Stomach (tissue), 19 donors: ENCODE measurements at places on chromosomes 3 and 15.
A peak's percentile ranks its signal among the peaks of the same experiment; 100 is the strongest.

- peak; percentile 68 for DNase-seq
These were observed 62.1 kb downstream of the CORO2B start for GRCh38 chr15:68640791-68641331.

- no peak for DNase-seq
These were observed 50.9 kb downstream of the LSAMP start for GRCh38 chr3:116394365-116394764.

DNA sequence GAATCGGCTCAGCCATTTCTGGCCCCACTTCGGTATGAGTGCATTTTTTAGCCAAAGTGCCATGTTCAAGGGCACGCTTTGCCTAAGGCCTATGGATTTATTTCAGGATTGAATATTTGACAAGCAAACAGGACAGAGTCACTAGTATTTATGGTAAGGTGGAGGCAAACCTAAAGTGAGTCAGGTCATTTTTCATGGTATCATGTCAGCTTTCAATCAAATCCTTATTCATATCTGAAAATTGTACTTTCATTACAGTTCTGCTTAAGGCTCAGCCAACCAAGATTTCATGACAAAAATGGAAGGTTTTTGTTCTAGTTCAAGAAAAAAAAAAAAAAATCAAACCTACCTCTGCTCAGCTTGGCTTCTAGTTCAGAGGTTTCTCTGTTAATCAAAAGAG, 30.5 kb upstream of the ICE2 start:
- DNase-seq: no peak

DNA sequence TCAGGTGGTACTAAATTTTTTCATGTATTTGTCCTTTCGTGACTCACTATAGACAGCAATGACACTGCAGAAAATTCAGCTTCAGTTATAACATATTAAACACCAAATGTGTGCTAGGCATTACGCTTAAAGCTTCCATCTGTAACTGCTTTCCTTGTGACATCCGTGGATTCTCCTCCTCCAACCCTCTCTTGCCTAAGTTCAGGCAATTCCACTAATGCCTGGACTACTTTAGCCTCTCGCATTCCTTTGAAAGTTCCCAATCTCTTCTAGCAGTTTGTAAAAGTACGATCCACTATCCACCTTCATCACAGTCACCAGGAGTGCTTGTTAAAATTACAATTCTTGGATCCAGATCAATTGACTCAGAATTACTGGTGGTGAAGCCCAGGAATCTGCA, 17.7 kb downstream of the CCDC80 start:
- no peak for DNase-seq

DNA sequence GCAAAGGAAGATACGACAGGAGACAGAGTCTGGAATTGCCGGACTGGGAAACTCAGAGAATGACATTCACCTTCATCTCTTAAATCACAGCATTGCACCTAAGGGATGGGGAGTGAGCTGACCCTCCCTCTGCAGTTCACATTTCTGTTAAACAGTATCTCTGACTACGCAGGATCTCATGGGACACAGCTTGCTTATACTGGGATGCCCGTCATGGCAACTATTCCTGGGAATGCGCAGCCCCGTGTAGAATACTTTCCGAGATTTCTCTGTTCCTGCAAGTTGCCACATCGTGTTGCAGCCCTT, 232.5 kb upstream of the HES1 start:
- no peak for DNase-seq

GRCh38 chr15:52283281-52283680, 12.3 kb downstream of the MYO5C start:
- DNase-seq: no peak

GRCh38 chr15:29418178-29418577, 148.6 kb upstream of the NSMCE3 start:
- DNase-seq: no peak

- DNase-seq: no peak
These were observed 12.7 kb downstream of the LCMT2 start for GRCh38 chr15:43317566-43318184.

DNA sequence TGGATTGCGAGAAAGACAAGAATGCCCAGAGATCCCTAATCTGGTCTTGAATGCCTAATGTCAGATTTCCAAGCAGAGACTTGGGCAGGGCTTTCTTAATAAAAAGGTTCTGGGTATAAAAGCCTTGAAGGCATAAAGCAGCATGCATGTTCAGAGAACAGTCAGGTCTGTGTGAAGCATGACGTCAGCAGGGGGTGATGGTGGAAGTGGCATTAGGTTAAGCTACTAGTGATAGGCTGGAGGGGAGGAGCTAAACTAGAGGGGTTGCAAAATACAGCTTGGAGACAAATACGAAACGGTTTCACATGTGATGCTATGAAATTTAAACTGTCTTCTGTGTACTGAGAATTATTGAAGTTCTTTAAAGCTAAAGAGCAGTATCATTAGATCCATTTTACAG, 125.6 kb downstream of the VPS8 start:
- no peak for DNase-seq

DNA sequence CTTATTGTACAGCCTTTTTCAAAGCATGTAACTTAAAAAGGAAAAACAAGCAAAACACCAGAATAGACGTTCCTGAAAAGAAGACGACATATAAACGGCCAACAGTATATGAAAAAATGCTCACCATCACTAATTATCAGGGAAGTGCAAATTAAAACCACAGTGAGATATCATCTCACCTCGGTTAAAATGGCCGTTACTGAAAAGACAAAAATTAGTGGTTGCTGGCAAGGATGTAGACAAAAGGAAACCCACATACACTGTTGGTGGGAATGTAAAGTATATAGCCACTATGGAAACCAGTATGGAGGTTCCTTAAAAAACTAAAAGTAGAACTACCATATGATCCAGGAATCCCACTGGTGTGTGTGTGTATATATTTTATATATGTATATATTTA, 64.5 kb upstream of the MLF1 start:
- no peak for DNase-seq

DNA sequence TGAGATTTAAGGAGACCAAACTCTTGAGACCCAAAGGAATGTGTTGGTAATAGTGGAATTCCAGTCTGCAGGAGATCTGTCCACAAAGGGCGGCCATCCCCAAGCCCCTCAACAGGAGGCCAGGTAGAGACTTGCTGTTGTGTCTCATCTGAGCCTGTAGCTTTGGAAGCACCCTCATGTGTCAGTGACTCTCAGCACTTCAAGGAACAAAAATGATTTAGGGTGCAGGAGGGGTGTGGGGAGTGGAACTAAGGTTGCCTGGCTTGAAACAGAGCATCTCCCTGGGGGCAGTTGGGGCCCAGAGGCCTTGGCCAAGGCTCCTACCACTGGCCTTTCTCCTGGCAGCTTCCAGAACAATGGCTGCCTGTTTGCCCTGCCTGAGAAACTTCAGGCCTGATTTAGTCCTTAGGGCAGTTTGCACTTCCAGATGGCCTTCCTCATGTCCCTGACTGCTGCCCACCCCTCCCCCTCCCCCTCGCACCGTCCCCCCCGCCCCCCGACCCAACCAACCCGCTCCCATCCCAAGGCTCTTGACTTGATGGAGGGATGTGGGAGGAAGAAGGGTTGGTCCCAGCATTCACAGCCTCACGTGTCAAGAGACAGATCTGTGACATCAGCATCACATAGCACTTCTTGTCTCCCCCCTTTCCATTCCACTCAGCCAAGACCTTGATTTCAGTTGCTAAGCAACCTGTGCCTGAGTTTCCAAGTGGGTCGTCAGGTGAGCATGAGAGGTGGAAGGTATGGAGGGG, 77.1 kb downstream of the CORO2B start:
- DNase-seq: no peak

GRCh38 chr15:27692438-27692837, 406.7 kb downstream of the OCA2 start:
- no peak for DNase-seq

- DNase-seq: no peak
These were observed 146.0 kb upstream of the SMAD3 start for GRCh38 chr15:66919421-66919820.

- DNase-seq: no peak
These were observed 36.6 kb downstream of the SLCO2A1 start for GRCh38 chr3:133992951-133993620.

- no peak for DNase-seq
These were observed 230.7 kb upstream of the SATB1 start for GRCh38 chr3:18655827-18656226.

DNA sequence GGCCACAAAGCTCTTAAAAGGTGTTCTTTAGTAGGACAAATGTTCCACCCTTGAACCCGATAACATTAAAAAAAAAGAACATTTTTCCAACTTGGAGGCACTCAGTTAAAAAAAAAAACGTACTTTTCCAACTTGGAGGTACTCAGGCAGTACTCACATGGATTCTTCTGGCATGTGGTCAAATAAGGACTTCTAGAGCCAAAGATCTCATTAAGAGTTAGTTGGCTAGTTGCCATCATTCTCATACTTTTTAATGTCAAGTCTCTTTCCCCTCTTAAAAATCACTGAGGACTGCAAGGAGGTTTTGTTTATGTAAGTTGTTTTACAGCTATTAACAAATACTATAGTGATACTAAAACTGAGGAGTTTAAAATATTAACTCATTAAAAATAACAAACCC, 101.0 kb downstream of the CADPS start:
- no peak for DNase-seq

DNA sequence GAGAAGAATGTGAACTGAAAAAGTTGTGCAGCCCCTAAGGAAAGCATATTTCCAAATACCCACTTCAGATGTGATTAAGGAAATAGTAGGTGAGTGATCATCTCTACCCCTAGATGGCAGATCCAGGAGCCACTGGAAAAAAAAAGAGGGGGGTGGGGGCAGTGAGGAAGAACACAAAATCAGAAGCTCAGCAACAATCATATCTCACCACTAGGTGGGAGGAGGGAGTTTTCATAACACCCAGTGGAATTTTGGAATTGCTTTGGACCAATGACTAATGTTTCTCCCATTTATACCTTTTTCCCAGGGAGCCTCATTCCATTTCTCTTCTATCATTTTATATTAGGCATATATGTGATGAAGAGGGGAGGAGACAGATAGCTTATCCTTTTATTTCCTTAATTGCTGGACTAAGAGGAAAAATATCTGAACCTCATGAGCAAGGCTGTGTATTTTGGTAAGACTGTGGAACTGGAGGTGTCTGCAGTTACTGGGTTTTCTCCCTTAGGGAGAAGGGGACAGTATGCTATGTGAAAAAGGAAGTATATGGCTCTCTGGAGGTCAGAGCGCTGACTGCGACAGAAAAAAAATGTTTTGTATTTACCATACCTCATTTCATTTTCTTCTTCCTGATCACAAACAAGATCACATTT, 363.4 kb downstream of the GAP43 start:
- DNase-seq: no peak

DNA sequence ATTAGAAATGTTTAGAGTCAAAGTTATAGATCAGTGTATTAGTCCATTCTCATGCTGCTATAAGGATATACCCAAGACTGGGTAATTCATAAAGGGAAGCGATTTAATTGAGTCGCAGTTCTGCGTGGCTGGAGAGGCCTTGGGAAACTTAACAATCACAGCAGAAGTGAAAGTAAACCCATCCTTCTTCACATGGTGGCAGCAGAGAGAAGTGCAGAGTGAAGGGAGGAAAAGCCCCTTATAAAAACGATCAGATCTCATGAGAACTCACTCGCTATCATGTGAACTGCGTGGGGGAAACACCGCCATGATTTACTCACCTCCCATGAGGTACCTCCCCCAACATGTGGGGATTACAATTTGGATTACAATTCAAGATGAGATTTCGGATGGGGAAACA, 871.5 kb downstream of the DIPK2A start:
- no peak for DNase-seq

DNA sequence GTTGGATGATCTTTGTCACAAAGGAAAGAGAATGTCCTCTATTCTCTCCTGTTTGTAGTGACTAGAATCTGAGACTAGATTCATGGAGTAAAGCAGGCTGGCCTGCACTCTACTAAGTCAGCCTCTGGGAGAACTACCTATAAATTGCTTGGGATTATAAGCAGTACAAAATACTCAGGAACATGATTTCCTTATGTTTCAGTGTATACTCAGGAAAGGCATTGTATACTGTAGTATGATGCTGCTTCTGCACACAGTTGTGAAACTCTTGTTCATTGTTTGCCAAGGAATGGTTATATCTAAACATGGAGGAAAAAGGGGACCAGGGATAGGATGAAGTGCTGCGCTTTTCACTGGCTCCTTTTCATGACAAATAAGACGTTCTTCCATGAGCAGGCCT, 49.2 kb downstream of the OXSR1 start:
- DNase-seq: no peak

GRCh38 chr3:171511450-171511849, 51.2 kb upstream of the TNIK start:
- DNase-seq: no peak

DNA sequence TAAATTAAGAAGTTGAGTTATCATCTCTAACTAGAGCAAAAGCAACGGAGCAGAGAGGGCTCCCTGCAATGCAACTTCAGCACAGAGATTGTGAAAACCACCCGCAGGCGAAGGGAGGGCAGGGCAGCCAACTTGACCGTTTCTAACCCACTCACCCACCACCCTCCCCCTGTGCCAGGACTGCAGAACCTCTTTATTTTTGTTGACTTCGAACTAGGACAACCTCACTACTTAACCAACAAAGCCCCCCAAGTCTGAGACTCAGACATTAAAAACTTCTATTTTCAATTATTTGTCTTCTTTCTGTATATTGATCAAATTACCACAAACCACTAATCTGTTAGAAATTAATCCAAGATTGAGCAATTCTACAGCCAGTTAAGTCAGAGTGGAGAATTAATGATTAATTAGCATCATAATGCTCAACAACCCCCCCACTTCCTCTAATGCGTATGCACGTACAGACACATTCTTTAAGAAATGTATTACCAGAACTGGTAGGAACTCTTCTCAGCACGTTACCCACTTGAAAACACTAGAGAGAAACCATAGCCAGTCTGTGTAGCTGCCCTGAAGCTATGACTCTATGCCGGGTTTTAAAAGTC, 2.0 kb downstream of the MGLL start:
- DNase-seq: peak; percentile 45

DNA sequence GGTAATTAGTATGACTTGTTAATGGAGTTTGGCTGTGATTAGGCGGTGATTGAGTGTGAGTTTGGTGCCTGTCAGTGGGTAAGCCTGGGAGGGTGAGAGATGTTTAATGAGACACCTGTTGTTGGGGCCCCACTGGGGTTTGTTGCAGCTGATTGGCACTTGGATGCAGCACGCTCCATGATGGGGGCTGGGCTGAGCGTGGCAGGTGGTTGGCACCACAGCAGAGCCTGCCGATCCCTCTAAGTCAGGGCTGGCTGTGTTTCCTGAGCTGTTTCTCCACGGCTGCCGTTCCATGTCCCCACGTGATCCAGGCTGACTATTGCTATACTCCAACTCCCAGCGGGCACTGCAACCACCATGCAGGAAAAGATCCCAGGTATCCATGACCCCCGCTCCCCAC, 93.5 kb upstream of the ARRDC4 start:
- no peak for DNase-seq
